ENCODE measurements at places on chromosomes 2 and 18.

- no peak for DNase-seq
These were observed 21.6 kb downstream of the BMP10 start for GRCh38 chr2:68849579-68850030.

DNA sequence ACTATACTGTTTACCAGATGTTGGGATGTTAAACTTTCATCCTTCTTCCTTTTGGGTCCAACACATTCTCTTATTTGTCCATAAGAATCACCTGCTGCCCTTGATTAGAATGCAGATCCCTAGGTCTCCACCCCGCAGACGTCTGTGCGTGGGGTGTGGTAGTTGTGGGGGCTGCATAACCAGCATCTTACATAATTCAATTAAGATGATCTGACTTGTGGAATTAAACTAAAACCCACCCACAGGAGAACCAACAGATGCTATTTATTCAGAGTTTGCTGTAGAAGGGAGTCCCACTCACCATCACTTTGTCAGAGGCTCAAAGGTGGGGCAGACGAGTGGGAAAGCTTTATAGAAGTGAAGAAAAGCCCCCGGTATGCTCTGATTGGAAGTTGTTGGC is 1.6 kb upstream of the KLHL23 start:
- DNase-seq = no peak

DNA sequence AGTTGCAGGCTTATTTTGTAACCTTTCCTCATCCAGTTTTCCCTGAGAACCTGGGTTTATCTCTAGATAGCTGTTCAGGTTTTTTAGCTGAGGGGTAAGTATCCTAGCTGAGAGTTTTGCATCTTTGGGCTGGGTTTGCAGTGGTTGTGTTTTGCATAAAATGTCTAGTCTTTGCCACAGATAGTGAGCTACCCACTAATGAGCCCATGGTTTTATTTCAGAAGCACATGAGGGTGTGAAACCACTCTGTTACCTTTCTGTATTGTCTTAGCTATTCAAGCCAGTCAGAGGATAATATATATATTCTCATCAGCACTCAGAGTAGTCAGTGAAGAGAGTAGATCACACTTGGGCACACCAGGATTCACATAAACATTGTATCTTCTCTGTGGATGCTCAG is 24.6 kb upstream of the TXNDC2 start:
- no peak for DNase-seq

DNA sequence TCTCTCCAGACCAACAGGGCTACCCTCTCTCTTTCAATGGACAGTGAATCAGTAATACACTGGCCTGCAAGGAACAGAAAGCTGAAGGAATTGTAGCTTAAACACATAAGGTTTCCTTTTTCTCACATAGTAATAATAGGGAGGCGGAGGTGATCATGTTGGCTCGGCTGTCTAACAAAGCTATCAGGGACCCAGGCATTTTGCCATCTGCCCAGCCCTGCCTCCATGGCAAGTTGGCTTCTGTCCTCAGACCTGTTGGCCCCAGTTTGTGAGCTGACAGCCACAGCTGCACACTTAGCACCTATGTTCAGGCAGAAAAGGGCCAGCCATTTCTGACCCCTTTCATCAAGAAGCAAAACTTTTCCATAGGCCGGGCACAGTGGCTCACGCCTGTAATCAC is 2.0 kb upstream of the CHRNG start:
- no peak for DNase-seq

DNA sequence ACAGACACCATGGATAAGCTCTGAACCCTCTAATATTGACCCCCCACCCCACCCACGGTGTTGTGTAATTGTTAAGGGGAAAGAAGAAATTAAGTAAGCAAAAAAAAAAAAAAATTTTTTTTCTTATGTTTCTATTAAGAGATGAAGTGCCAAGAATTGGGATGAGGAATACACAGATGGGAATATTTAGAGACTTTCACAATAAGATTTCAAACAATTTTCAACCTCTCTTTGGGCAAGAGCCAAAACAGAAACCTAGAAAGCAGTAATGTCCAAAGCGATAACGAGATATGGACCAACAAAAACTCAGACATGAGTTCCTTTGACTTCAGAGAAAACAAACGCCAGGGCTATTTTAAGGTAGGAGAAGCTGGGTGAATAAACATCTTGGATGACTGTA is 14.4 kb downstream of the PIEZO2 start:
- DNase-seq = no peak

GRCh38 chr18:67670024-67670543 is 153.6 kb upstream of the DSEL start:
- DNase-seq = no peak

DNA sequence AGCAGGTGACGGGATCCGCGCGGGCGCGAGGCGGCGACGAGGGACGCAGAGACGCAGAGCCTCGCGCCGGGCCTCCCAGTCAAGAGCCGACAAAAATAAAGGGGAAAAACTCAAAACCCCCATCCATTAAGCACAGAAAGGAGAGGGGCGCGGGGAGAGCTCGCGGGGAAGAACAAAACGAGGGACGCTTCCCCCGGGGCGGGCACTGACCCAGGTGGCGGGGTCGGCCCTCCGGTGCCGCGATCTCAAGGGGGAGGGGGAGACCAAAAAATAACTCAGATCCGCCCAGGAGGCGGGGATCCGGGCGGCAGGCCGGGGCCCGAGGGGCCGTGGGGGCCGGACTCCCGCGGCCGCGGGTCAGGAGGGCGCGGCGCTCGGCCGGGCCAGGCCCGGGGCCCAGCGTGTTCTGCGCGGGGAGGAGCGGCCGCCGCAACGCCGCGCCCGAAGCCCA is 597 bp downstream of the RNF103 start:
- DNase-seq = peak; percentile 40

DNA sequence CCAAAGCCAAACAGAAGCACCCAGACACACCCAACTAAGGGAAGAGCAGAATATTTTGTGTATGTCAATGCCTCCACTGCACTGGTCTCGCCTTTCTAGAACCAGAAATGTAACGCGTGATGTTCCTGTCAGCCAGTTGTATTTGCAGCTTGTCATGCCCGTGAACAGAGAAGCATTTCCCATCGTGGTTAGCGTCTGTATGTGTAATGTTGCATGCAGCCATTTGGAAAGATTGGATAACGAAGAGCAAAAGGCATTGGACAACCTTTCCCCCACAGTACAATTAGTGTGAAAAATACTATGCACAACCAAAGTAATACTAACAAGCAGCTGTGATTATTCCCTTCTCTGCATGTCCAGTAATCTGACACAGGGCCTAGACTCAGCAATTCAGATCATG is 140.5 kb downstream of the TMEM163 start:
- no peak for DNase-seq

- DNase-seq = no peak
These were observed 164.8 kb downstream of the RIT2 start for GRCh38 chr18:42950732-42951131.
